ENCODE measurements at places on chromosomes 6 and 20. TPM values are rescaled to one million over a fixed set of nuclear protein-coding genes. Genes with fewer than 3 reads are reported as not detected.

GRCh38 chr6:8082954-8083858 lies 19.0 kb upstream of the BLOC1S5 start:
- no peak for DNase-seq

The PSORS1C1 gene
- total RNA-seq: 0.37 TPM

The C2 gene
- total RNA-seq: 0.69 TPM

The E2F1 gene
- total RNA-seq: 7.9 TPM

GRCh38 chr6:69145062-69145461 lies 510.0 kb downstream of the ADGRB3 start:
- no peak for DNase-seq

The SLC17A3 gene
- total RNA-seq: not detected

GRCh38 chr20:62711703-62712101 lies 3.1 kb downstream of the NTSR1 start:
- no peak for DNase-seq

GRCh38 chr6:161091151-161091550 lies 99.6 kb downstream of the MAP3K4 start:
- no peak for DNase-seq

The PPP1R3G gene
- 0.40 TPM for total RNA-seq

- no peak for DNase-seq
Measured at GRCh38 chr20:58092353-58092752, 136.1 kb downstream of the ANKRD60 start.

The LPA gene
- total RNA-seq: not detected

The DACT2 gene
- not detected for total RNA-seq

- DNase-seq: no peak
Measured at GRCh38 chr6:37862430-37862829, 42.9 kb downstream of the ZFAND3 start.

Measured in NCI-H460 (cell line).